Cortex of kidney (tissue), 1 donor: ENCODE measurements at places on chromosomes 11 and 22.

DNA sequence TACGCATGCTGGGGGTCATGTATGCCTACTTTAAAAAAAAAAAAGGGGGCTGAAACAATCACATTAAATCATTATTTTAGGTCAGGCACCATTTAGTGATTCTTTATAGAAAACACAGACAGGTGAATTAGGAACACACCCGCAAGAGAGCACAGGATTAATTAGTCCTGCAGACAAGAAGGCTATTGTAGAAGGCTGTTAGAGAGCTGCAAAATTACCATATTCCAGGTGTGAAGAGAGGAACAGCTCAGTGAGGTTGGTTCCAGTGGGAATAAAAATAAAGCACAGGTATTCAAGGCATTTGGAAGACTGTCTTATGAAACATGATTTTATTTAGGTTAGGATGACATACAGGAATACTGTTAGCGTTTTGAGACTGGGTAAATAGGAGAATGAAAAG lies 649.1 kb downstream of the OPCML start:
- DNase-seq, result no peak

DNA sequence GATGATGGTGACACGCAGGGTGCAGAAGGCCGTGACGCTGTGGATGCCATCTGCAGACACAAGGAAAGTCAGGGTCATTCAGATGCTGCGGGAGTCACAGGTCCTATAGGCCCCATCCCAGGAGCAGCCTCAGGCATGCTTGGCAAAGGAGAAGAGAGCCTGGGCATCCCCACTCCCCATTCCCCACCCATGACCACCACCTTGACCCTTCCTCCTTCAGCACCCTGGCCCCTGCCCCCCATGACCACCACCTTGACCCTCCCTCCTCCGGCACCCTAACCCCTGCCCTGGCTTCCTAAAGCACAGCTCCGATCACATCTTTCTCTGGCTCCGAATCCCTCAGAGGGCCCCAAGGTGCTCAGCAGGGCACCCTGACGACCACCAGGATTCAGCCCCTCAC lies 73.1 kb downstream of the CELSR1 start:
- no peak for DNase-seq

DNA sequence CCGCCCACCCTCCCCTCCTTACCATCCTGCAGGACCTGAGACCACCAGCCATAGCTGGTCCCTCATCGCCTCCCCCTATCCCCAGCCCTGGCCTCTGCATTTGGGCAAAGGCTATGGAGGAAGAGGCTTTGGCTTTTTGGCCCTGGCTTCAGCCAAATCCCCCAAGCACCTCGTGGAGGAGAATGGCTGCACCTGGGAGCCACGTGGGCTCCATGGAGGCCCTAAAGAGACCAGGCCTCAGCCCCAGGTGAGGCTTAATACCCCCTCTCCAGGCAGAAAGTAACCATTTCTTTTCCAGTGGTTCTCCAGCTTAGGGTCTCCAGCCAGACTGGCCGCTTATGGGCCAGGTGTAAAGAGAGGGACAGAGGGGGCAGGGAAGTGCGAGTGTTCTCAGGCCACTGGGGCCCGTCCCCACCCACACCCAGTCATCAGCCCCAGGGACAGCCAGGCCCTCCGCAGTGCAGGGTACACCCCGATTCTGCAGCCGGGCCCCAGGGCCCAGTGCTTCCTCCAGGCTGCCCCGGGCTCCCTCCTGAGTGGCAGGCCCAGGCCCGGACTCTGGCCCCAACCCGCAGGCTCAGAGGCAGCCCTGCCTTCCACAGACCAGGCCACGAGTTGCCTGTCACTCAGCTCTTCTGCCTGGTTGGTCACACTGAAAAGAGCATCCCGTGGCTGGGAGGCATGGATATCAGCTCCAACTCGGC lies 26.4 kb downstream of the CDKN1C start:
- DNase-seq, result no peak

GRCh38 chr22:32548039-32548438 lies 73.4 kb downstream of the FBXO7 start:
- DNase-seq, result no peak

GRCh38 chr22:49957826-49958365 lies 2.7 kb upstream of the PIM3 start:
- no peak for DNase-seq

DNA sequence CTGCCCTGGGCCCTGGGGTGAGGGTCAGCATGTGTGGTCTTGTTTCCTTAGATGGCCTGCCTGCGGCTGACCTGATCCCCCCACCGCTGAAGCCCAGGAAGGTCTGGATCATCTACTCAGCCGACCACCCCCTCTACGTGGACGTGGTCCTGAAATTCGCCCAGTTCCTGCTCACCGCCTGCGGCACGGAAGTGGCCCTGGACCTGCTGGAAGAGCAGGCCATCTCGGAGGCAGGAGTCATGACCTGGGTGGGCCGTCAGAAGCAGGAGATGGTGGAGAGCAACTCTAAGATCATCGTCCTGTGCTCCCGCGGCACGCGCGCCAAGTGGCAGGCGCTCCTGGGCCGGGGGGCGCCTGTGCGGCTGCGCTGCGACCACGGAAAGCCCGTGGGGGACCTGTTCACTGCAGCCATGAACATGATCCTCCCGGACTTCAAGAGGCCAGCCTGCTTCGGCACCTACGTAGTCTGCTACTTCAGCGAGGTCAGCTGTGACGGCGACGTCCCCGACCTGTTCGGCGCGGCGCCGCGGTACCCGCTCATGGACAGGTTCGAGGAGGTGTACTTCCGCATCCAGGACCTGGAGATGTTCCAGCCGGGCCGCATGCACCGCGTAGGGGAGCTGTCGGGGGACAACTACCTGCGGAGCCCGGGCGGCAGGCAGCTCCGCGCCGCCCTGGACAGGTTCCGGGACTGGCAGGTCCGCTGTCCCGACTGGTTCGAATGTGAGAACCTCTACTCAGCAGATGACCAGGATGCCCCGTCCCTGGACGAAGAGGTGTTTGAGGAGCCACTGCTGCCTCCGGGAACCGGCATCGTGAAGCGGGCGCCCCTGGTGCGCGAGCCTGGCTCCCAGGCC lies 12.7 kb downstream of the TMEM121B start:
- DNase-seq, result no peak

DNA sequence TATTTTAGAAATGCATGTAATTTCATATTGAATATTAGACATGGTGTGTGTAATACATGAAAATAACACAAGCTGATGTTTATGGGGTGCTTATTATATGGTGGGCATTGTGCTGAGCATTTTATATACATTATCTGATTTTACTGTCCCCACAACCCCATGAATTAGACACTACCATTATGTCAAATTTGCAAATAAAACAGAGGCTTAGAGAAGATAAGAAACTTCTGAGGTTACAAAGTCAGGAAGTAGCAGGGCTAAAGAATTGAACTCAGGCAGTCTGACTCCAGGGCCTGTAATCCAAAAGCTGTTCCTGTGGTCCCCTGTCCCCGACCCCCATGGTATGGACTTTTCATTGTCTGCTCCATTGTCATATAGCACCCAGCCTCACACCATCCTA lies 49.4 kb upstream of the NAV2 start:
- no peak for DNase-seq

GRCh38 chr22:20582520-20583361 lies 75.3 kb downstream of the MED15 start:
- DNase-seq, result no peak

DNA sequence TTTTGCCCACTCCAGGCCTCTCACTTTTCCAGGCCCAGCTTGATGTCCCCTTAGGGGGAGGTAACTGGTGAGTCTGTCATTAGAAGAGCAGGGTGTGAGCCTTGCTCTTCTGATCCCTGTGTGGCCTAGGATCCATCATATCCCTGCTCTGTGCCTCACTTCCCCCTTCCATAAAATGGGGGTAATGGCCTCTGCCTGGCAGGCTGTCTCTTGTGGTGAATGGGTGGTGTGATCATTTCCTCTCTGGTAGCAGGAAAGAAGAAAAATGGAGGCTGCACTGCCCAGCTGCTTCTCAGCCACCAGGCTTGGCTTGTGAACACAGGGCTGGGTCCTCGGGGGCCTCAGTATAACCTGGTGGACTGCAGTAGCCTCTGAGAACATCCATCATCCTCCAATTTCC lies 5.6 kb downstream of the ARHGEF17 start:
- no peak for DNase-seq

DNA sequence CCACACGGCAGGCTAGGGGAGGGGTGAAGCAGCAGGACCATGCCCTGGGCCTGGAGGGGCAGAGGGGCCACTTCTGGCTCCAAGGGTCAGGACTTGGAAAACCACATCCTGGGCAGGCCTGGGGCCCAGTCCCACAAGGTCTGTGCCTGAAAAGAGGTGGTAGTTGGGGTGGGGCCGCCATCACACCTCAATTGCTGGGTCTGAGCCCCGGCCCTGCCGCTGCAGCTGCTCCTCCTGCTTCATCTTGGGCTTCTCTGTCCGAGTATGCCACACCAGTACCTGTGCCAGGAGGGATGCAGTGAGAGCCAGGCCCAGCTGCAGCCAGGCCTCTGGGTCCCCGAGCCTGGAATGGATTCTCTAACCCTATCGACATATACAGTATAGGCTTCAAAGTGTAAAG lies 2.5 kb downstream of the ROM1 start:
- no peak for DNase-seq

DNA sequence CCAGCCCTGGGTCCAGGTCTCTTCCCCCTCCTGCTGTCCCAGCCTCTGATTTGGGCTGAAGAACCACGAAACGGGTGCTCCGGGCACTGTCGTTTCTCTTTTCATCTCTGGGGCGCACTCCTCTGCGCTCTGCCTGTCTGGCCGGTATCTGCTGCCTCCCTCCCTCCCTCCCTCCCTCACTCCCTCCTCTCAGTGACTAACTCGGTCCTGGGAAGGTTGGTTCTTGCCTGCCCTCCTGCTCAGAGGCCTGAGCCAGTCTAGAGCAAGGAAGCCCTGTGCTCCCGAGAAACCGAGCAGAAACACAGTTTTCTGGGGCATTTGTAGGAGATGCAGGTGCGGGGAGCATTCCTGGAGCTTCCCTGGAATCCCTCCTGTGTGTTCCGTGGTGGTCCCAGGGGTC lies 1235.2 kb downstream of the BRD1 start:
- no peak for DNase-seq

DNA sequence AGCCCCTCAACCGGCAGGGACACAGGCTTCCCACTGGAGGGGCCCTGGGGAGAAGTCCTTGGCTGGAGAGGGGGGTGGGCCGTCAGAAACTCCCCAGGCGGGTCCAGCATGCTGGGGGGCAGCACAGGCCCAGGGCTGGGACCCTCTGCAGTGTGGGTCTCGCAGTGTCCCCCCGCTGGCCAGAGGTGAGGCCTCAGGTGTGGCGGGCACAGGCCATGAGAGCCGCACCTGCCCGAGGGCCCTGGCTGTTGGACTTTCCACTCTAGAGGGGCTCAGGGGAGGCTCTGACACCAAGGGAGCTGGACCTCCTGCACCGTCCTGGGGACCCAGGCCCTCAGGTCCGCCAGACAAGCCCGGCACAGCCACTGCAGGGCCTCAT lies 10.7 kb upstream of the PIM3 start:
- no peak for DNase-seq

GRCh38 chr11:27347359-27348339 lies 15.4 kb downstream of the CCDC34 start:
- DNase-seq, result no peak

GRCh38 chr11:38339835-38340440 lies 1741.9 kb upstream of the RAG2 start:
- no peak for DNase-seq

- DNase-seq, result no peak
These were observed 182.1 kb upstream of the KIRREL3 start for GRCh38 chr11:127182586-127183203.
